Smooth muscle cell of the coronary artery (primary cell): ENCODE measurements at places on chromosomes 2 and 18. TPM values are rescaled to one million over a fixed set of nuclear protein-coding genes. Genes with fewer than 3 reads are reported as not detected.

SLC19A3 gene
- 0.23 and 2.1 TPM in 2 replicates for total RNA-seq

PRSS56 gene
- not detected in 2 replicates for total RNA-seq

CTNNA2 gene
- total RNA-seq = under 0.01 TPM in 1 of 2 replicates, not detected in the other

ZC3H6 gene
- total RNA-seq = 3.3 and 3.4 TPM in 2 replicates

TUBA4B gene
- total RNA-seq = not detected in 2 replicates

MTX2 gene
- 15.2 and 23.5 TPM in 2 replicates for total RNA-seq

DPYSL5 gene
- total RNA-seq = not detected in 2 replicates

LINC00305 gene
- not detected in 2 replicates for total RNA-seq

MYOM1 gene
- total RNA-seq = 0.98 and 1.3 TPM in 2 replicates

ZSWIM2 gene
- total RNA-seq = not detected in 2 replicates

CFAP53 gene
- 0.38 and 0.94 TPM in 2 replicates for total RNA-seq

DYSF gene
- total RNA-seq = 2.5 and 19.2 TPM in 2 replicates

B3GNT7 gene
- total RNA-seq = 0.75 TPM in 1 of 2 replicates, not detected in the other
